ENCODE measurements at places on chromosomes 6 and 20.

- peak; percentile 56 for DNase-seq
Measured at GRCh38 chr6:29653452-29654038, 3.3 kb upstream of the MOG start.

- peak; percentile 40 for DNase-seq
Measured at GRCh38 chr6:90537723-90538258, 49.1 kb downstream of the MAP3K7 start.

DNA sequence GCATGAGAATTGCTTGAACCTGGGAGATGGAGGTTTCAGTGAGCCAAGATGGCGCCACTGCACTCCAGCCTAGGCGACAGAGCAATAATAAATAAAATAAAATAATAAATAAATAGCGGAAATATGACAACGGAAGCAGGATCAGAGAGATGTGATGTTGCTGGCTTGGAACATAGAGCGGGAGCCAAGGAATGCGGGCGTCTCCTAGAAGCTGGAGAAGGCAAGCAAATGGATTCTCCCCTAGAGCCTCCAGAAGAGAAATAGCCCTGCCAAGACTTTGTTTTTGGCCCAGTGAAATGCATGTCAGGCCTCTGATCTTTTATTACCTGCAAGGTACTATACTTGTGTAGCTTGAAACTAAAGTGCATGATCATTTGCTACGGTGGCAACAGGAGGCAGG is 12.4 kb downstream of the KIAA1755 start:
- no peak for DNase-seq

GRCh38 chr6:84583784-84584183 is 180.6 kb downstream of the TBX18 start:
- DNase-seq, result peak; percentile 20

DNA sequence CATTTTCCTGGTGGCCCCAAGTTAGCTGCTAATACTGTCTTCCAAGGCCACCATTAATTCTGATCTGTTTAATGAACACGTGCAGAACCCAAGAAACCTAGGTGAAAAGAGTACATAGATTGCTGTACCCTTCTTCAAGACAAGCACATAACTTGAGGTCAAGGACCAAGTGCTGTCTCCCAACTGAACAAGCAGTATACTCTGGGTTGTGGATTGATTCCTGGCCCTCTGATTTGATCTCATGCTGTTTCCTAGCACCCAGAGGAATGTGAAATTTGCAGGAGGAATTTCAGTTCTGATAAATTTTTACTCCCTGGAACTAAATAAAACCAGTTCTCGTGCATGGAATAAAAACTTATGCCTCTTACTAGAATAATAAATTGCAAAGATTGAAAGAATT is 75.6 kb downstream of the MTFR2 start:
- DNase-seq, result no peak

GRCh38 chr6:125611573-125612344 is 137.7 kb upstream of the HEY2 start:
- DNase-seq, result peak; percentile 96

GRCh38 chr6:99575544-99576227 is 7.2 kb upstream of the CCNC start:
- no peak for DNase-seq

DNA sequence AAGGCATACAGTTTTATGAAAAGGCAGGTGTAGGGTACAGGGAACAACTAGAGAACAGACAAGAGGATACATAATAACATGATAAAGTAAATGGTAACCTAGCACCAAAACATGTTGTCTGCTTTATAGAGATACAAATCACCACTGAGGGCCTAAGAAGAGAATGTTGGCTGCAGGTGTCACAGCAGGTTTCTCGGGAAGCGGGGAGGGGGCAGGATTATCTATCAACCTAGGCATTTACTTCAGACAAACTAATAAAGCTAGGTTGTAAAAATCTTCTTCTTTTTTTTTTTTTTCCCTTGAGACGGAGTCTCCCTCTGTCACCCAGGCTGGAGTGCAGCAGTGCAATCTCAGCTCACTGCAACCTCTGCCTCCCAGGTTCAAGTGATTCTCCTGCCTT is 22.7 kb downstream of the PIM1 start:
- no peak for DNase-seq

- no peak for DNase-seq
Measured at GRCh38 chr6:136945072-136945471, 23.0 kb downstream of the SLC35D3 start.

DNA sequence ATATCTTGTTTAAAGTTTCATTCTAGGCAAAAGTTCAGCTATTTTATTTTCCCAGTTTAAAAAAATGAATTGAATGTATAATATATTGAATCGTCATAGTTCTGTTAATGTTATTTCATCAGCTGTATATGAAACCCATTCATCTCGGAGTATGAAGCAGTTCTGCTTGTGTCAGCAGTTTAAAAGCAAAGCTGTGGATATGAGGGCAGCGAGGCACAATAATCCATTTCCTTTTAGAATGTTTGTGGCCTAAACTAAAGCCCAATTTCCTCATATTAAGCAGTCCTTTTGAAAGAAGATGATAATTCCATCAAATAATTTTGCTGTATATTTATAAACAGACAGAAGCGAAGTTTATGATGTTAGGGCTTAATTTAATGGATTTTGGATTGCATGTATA is 300.1 kb downstream of the SAMD5 start:
- DNase-seq, result no peak

- no peak for DNase-seq
Measured at GRCh38 chr6:16927205-16927604, 165.9 kb upstream of the ATXN1 start.

DNA sequence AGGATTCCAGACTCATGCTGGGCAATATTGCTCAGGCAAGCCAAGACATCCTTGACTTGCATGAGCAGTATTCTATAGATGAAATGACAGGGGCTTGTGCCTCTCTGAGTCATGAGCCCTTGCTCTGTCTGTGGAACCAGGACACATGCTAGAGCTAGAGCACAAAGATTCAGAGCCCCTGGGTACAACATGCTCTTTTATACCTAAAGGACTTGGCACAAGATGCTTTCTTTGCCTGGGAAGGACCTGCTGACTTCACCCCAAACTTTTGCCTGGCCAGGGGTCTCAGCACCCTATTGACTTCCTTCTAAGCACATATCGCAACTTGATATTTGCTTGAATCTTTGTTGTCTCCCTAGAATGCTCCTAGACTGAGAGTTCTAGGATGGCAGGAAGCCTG is 27.4 kb downstream of the TGM6 start:
- no peak for DNase-seq

- DNase-seq, result no peak
Measured at GRCh38 chr6:36731622-36732310, 34.1 kb downstream of the RAB44 start.

- DNase-seq, result no peak
Measured at GRCh38 chr6:156909212-156910010, 132.2 kb downstream of the ARID1B start.

- no peak for DNase-seq
Measured at GRCh38 chr6:101113468-101114260, 232.5 kb upstream of the ASCC3 start.

DNA sequence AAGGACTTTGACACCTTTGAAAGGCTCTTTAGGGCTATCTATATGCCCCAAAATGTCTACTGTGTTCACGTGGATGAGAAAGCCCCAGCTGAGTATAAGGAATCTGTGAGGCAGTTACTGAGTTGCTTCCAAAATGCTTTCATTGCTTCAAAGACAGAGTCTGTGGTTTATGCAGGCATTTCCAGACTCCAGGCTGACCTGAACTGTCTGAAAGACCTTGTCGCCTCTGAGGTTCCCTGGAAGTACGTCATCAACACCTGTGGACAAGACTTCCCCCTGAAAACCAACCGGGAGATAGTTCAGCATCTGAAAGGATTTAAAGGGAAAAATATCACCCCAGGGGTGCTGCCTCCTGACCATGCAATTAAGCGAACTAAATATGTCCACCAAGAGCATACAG is 65.2 kb downstream of the GCNT2 start:
- no peak for DNase-seq

- no peak for DNase-seq
Measured at GRCh38 chr20:1396264-1396663, 3.4 kb upstream of the FKBP1A start.

DNA sequence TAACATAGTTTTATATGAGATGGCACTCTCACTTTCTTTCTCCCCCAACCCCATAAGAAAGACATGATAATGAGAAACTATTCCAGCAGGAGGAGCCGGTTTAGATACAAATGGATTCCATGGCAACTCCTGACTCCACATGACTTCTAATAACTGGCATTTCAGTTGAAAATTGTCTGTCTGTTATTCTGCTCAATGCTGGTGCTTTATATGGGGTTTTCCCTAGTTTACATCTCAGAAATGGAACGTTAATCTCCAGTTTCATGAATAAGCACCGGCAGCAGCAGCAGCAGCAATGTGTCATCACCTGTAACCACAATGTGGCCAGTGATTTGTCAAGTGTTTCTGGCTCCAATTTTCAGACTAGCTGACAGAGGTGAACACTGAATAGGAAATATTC is 8.0 kb upstream of the SIM1 start:
- peak; percentile 55 for DNase-seq

- DNase-seq, result no peak
Measured at GRCh38 chr6:101302593-101302992, 90.9 kb upstream of the GRIK2 start.
